ENCODE measurements at places on chromosomes 1 and 21. TPM values are rescaled to one million over a fixed set of nuclear protein-coding genes. Genes with fewer than 3 reads are reported as not detected.

The FNDC5 gene
- not detected for polyA plus RNA-seq

The EPHA2 gene
- not detected for polyA plus RNA-seq

DNA sequence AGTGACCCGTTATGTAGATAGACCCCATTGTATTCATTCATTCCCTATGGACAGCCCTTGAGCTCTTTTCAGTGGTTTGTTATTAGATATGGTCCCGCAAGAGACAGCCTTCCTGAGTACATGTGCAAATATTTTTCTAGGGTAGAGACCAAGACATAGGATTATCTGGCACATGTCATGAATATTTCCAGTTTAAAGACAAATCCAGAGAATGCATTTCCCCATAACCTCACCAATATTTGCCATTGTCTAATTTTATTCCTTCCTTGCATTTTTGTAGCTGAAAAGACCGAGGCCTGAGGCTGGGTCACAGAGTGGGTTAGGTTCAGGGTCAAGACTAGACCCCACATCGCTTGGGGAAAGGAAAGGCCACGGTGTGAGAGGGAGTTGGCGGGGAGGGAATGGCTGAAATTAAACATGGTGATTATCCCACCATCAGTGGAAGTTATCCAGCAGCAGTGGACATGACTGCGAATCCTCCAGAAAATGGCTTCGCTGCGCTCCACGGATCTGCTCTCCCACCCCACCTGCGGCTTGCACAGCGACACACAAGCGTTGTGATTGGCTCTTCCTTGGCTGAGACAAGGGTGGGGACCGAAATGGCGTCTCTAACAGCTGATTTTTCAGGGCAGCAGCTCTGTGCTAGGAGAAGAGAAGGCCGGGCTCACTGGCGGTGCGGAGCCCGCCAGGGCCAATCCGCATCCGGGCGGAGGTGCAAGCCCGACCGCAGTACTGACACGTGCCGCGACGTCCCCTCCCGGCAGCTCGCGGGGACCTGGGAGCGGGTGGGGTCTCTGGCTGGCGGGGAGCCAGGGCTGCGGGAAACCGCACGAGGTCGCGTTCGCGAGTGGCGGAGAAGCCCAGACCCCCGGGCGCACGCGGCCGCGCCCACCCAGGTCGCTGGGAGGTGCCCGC, 16.1 kb upstream of the STMN1 start:
- DNase-seq: peak; percentile 61
- peaks cover 3% of the 10 kb centered on the region for H3K27me3 ChIP-seq
- H3K4me1 ChIP-seq: peaks cover 43% of the 10 kb centered on the region
- peak overlapping the region; percentile 81 for H3K4me3 ChIP-seq

DNA sequence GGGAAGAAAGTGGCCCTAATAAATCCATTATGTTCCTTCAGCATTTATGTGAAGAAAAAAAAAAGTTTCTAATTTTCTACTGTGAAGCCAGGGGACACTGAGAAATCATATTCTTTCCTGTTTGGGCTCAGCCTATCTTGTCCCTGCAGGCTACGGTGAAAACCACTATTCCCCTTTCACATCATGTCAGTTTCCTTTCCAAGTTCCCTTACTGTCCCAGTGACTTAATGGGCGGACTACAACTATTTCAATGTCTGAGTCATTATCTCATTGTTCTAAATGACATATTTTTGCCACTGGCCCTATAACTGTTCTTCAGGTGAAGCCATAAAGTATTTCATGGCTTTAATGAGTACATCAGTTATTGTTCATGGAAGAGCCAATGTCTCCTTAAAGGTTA, 71.3 kb upstream of the BEND5 start:
- H3K4me3 ChIP-seq: no peak overlapping the region
- peaks cover 2% of the 10 kb centered on the region for H3K27me3 ChIP-seq
- no peaks in the 10 kb centered on the region for H3K4me1 ChIP-seq
- no peak for DNase-seq
- no peaks in the 10 kb centered on the region for H3K36me3 ChIP-seq

The DIPK1A gene
- polyA plus RNA-seq: 27.0 TPM

- H3K4me1 ChIP-seq: no peaks in the 10 kb centered on the region
- DNase-seq: no peak
- H3K27me3 ChIP-seq: peaks cover 9% of the 10 kb centered on the region
- H3K27ac ChIP-seq: no peak overlapping the region
Observed at GRCh38 chr1:115237507-115237906, 100.5 kb downstream of the NGF start.
